Myocyte (in vitro differentiated cells): ENCODE measurements at places on chromosomes 16 and 17. TPM values are rescaled to one million over a fixed set of nuclear protein-coding genes. Genes with fewer than 3 reads are reported as not detected.

Gene STAC2
- 0.11 and 0.16 TPM in 2 replicates for total RNA-seq

DNA sequence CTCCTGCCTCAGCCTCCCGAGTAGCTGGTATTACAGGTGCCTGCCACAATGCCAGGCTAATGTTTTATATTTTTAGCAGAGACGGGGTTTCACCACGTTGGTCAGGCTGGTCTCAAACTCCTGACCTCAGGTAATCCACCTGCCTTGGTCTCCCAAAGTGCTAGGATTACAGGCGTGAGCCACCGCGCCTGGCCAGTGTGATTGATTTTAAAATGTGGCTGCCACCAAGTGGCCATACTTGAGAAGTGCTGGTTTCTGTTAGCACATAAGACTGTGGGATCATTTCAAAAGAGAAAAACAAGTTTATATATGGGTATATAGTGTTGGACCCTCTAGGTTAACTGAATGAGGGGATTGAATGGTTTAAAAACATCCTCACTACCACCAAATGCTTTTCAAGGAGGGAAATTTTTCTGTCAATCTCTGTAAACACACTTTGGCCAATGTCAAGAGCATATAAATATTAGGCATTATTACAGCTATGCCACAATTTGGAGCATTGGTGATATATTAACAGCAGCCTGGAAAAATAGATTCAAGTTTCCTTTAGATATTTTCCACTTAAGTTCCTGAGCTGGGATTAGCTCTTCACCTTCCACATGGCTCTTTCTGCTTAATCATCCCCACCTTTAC, 13.5 kb upstream of the DHRS13 start:
- peak; percentile 40 for DNase-seq

GRCh38 chr17:82195675-82196672, 16.7 kb downstream of the CCDC57 start:
- DNase-seq: no peak

- DNase-seq: peak; percentile 72
These were observed at the start of gene METRNL for GRCh38 chr17:83079352-83079747. TSS of gene METRNL (plus strand) at chr17:83079609. CDS start at chr17:83079816, 207 bp downstream.

GRCh38 chr16:88778541-88779065, 6.4 kb downstream of the PIEZO1 start:
- no peak for DNase-seq

DNA sequence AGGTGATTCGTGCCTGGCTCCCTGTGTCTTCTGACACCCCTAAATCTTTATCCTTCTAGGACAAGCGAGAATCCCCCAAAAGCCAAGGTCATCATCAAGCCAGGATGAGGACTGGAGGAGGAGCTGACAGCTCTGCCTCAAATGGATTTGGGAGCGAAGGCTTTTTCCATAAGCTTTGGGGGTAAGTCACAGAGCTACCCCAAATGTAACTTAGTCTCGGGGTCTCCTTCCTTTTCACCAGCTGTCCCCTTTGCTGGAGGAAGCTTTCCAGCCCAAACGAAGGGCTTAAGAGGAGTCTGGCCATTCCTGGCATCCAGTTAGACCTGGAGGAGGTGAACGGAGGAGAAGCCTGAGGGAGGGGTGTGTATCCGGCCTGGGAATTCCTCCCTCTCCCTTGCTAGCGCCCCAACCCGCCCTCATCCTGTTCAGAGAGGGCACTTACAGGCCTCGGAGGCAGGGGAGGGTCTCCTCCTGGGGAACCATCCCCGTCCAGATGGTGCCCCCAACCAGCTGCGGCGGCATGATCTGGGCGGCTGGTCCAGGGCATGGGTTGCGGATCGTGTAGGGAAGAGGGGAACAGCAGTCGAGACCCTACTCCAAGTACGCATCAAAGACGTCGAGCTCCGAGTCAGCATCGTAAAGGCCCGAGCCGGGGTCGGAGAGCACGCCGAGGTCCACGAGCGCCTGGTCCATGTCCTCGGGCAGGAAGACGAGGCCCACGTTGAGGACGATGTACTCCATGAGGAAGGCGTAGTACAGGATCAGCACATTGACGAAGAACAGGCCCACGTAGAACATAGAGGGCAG, 938 bp downstream of the DEXI start:
- no peak for DNase-seq

DNA sequence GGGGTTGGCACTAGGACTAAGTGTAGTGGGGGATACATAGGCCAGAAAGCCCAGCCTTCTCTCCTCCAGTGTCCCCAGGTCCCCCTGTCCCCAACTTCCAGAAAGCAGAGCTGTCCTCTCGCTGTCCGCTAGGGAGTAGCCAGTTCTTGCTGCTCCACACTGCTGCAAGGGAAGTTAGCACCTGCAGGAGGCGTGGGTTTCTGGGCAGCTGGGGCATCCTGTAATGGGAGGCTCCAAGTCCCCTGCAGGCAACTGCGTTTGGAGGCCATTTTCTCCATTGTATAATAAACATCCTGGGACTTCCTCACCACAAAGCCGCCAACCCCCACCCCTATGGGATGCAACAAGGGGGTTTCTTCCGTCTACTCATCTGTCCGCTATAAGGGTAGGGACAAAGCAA, 1.7 kb downstream of the RPRML start:
- peak; percentile 58 for DNase-seq

GRCh38 chr17:2412561-2413021, 11.7 kb upstream of the MNT start:
- DNase-seq: peak; percentile 86

GRCh38 chr17:44989552-44990138, 21.5 kb upstream of the C1QL1 start:
- no peak for DNase-seq

DNA sequence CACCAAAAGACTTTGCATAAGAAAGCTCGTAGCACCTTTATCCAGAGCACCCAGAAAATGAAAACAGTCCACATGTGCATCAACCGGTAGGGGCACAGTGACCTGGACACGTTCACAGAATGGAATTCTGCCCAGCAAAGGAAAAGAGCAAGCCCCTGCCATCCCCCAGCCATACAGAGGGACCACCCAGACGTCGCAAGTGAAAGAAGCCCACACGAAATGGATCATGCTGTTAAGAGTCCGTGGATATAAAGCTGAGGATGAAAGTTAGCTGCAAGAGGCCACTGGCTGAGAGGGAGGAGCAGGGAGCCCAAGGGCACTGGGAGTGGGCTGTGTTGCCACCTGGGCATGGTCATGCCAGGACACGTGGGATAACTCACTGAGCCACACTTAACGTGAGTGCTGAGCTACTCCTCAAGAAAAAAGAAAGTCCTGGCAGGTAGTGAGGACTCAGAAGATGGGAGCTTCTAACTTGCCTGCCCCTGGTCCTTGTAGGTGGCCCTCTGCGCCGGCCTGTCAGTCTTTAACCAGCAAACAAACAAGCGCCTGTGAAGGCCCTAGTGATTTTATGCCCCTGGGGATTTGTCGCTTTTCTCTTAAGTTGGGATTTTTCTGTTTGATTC, 190.7 kb downstream of the C16orf95 start:
- DNase-seq: no peak

DNA sequence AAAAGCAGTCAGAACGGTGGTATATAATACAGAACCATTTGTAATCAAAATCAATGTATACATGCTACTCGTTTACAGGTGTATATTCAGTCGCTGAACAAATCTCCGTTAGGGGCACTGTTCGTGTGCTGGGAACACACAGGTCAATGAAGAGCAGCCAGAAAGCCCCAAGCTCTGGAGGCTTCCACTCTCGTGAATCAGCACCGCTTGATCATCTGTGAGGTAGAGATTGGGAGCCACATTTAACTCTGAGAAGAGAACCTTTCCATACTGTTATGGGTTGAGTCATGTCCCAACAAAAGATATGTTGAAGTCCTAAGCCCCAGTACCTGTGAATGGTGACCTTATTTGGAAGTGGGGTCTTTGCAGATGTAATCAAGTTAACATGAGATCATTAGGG, 5.4 kb upstream of the CYTH1 start:
- no peak for DNase-seq

DNA sequence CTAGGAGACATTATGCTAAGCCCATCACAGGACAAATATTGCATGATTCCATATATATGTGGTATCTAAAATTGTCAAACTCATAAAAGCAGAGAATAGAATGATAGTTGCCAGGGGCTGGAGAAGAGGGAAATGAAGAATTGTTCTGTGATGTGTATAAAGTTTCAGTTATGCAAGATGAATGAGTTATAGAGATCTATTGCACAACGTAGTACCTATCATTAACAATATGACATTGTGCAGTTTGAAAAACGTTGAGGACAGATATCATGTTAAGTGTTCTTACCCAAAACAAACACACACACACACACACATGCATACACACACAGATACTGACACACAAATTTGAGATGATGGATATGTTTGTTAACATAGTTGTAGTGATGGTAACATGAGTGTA, 871.6 kb upstream of the GOT2 start:
- DNase-seq: no peak

DNA sequence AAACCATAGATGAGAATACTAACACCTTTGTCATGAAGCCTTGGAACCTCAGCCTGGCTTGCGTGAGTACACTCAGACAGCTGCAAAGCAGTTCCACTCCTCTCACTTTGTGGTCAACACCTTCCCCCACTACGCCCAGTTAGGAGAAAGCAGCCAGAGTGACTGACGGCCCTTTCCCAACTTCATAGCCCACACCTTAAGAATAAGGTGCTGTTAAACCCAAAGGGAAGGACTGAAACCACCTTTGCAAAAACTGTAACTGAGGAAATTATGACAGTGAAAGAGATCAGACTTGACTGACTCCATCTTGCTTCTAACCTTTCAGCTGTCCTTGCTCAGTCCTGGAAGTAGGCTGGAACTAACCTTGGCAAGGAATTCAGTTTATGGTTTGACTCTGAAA, 13.7 kb downstream of the N4BP1 start:
- DNase-seq: peak; percentile 66

Gene WFIKKN2
- total RNA-seq: 0.26 and 0.43 TPM in 2 replicates

Gene EVI2A
- total RNA-seq: 48.6 and 59.2 TPM in 2 replicates

Gene TUBD1
- total RNA-seq: 2.3 and 5.9 TPM in 2 replicates

DNA sequence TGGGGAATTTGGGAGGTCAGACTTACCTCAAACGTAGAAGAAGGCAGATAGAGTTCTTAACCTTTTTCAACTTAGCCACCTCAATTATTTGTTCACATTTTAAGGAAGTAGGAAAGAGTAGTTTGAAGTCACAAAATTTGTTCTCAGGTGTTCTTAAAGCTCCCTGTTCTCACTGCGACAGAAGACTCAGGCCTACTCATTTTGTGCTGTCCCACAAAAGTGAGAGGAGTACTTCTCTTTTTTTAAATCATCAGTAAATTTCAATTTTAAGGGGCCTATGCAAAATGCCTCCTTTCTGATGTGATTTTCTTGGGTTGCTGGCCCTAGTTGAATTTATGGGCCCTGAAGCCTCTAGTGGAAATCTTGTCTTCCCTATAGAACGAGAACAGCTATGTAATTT, 133.4 kb downstream of the MAP2K6 start:
- DNase-seq: no peak

Gene MYLK3
- total RNA-seq: 0.16 and 0.51 TPM in 2 replicates

DNA sequence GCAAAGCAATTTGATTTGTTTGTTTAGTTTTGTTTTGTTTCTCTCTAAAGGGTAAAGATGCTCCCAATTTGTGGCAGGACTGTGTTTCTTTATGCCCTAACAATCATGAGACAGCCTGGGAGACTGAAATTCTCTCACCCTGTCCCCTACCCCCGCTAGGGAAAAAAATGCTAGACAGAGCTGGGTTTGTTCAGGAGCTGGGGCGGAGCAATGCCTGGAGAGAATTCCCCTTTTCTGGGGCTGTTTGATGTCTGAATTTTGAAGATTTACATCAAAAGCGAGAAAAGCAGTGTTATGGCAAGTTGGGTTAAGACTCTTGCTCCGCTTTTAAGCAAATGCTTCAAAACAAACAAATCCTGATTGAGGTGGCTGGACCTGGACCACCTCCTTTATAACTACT, 8.4 kb downstream of the MAF start:
- DNase-seq: no peak

- no peak for DNase-seq
These were observed 138.3 kb upstream of the HSBP1 start for GRCh38 chr16:83669456-83669855.

Gene KRT32
- not detected in 2 replicates for total RNA-seq

Gene MYOCD
- total RNA-seq: 0.05 TPM in 1 of 2 replicates, not detected in the other

- peak; percentile 32 for DNase-seq
These were observed 52.5 kb downstream of the NFAT5 start for GRCh38 chr16:69618307-69618706.

DNA sequence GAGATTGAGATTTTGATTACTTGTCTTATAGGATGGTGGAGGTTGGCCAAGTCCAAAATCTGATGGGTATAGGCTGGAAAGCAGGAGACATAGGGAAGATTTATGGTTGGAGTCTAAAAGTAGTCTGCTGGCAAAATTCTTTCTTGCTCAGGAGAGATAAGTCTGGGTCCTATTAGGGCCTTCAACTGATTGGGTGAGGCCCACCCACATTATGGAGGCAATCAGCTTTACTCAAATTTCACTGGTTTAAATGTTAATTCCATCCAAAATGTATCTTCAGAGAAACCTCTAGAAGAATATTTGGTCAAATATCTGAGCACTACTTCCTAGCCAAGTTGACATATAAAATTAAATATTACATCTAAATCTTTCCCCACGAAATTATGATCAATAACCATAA, 31.7 kb upstream of the CDH8 start:
- DNase-seq: no peak

GRCh38 chr16:66728117-66728787, 23.2 kb downstream of the DYNC1LI2 start:
- DNase-seq: peak; percentile 67

Gene SOCS1
- 1.2 and 1.5 TPM in 2 replicates for total RNA-seq

- no peak for DNase-seq
These were observed 509 bp upstream of the ATP2C2 start for GRCh38 chr16:84367750-84368307.
